ENCODE measurements at places on chromosomes 13 and 19.

GRCh38 chr13:45466359-45466758 is 1.6 kb downstream of the COG3 start:
- no peak for DNase-seq

DNA sequence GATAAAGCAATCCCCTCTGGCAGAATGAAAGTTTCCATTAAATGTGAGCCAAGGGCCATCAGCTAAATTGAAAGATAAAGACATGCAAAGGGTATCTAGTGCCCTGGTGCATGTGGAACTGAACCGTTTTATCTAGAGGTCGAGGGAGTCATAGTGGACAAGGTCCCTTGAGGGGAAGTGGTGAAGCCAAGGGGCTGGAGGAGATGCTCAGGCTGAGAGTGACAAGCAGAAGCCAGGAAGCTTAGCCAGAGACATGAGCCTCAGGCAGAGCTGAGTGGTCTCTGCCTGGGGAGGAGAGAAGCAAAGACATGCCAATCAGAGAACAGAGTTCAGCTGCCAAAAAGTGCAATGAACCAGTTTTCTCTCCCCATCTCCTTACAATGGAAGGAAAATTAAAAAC is 68.1 kb upstream of the SLC10A2 start:
- no peak for DNase-seq

DNA sequence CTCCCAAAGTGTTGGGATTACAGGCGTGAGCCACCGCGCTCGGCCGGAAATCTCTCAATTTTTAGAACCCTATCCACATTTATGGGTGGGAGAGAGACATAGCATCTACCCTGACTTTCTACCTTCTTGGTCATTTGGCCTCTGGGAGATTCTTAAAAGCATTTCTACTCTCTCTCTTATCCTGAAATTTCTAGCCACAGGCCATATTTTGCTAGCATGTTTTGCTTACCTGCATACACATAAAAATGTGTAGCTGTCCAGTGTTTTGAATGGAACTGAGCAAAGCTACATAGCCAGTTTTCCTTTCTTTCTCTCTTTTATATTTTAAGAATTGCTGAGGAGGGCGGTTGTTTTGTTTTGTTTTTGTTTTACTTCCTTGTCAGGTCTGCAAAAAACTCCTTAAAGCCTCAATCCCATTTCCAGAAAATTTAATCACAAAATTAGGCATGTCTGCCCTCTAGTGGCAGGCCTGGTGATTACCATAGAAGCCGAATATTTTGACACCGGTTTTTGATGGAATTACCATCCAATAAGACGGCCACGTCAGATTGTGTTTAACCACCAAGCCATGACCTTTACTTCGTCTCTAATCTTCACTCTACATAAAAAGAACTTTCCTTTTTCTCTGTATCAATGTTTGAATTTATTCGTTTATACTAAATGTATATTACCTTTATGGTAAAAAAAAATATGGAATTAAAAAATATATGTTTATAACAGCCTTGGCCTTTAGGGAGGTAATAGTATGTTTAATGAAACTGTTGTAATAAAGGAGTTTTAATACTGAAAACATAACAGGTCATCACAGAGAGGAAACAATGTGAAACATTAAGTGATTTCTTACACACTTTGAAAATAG is 34.4 kb upstream of the OXGR1 start:
- peak; percentile 98 for DNase-seq

DNA sequence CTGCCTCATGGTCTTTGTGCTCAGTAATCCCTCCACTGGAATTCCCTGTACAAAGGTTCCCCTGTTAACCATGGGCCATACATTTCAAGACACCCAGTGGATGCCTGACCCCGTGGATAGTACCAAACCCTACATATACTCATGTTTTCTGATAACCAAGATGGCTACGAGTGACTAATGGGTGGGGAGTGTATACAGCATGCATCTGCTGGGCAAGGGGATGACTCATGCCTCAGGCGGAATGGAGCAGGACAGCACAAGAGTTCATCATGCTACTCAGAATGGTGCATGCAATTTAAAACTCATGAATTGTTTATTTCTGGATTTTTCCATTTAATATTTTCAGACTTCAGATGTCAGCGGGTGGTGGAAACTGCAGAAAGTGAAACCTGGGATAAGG is 13.3 kb upstream of the FGF9 start:
- DNase-seq = no peak

DNA sequence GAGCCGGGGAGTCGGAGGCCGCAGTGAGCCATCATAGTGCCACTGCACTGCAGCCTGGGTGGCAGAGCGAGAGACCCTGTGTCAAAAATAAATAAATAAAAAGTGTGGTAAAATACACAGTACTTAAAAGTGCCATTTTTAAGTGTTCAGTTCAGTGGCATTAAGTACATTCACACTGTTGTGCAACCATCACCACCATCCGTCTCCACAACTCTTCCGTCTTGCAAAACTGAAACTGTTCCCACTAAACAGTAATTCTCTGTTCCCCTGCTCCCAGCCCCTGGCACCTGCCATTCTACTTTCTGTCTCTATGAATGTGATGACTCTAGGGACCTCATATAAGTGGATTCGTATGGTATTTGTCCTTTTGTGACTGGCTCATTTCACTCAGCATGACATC is 13.3 kb downstream of the SLC25A42 start:
- DNase-seq = no peak
